Stimulated activated CD4-positive, alpha-beta T cell treated with anti-CD3 and anti-CD28 coated beads, Interleukin-1b, Interleukin-23, amount 100 ng/mL, for 1 hour (primary cell): ENCODE measurements at places on chromosomes 12 and 14.

DNA sequence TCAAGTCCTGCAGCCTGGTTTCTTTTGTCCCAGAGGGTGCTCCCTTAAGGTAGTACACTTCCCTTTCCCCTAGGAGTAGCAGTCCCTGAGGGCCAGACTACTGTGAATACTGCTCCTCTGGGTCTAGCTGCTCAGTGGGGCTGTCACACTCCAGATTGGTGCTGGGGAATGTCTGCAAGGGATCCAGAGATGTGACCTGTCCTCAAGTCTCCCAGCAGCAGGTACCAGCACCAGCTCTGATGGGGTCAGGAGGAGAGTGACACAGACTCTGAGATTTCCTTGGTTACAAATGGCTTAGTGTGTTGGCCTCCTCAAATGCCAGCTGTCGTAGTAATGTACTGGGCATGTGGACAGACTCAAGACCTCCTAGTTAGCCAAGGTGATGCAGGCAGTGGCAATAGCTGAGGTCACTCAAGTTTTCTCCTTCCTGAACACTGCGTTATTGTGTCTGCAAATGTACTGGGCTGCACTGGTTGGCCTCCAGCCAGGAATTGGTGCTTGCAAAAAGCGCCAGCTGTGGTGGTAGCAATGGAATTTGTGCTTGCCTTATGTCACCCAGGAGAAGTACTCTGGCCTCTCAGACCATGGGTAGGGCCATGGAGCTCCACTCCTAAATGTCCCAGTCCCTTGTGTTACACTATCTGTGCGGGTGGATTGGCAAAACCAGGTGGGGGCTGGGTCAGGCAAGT, 36.4 kb upstream of the AEBP2 start:
- DNase-seq: no peak

DNA sequence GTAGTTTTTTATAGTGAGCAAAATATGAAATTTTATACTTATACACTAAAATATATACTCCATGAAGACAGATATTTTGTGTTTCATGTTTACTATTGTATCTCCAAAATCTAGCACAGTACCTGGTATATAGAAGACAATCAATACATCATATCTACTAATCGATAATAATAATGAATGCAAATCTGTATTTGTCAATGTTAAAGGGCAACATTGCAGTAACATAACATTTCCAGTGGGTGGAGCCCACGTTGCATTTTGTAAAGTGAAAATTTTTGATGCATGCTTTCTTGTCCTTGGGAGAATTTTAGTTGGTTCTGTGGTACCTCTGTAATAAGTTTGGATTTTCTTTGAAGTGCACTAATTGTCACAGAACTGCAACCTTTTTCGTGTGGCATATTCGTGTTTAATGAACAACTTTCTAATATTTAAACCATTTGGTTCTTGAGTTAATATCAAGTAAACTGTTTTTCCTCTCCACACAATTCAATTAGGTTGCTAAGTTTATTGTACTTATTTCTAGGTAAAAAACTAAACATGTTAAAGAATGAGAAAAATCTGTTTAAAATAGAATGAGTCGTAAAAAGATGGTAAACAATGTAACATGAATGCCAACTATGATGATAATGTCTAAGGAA, 47.4 kb downstream of the AVPR1A start:
- no peak for DNase-seq

DNA sequence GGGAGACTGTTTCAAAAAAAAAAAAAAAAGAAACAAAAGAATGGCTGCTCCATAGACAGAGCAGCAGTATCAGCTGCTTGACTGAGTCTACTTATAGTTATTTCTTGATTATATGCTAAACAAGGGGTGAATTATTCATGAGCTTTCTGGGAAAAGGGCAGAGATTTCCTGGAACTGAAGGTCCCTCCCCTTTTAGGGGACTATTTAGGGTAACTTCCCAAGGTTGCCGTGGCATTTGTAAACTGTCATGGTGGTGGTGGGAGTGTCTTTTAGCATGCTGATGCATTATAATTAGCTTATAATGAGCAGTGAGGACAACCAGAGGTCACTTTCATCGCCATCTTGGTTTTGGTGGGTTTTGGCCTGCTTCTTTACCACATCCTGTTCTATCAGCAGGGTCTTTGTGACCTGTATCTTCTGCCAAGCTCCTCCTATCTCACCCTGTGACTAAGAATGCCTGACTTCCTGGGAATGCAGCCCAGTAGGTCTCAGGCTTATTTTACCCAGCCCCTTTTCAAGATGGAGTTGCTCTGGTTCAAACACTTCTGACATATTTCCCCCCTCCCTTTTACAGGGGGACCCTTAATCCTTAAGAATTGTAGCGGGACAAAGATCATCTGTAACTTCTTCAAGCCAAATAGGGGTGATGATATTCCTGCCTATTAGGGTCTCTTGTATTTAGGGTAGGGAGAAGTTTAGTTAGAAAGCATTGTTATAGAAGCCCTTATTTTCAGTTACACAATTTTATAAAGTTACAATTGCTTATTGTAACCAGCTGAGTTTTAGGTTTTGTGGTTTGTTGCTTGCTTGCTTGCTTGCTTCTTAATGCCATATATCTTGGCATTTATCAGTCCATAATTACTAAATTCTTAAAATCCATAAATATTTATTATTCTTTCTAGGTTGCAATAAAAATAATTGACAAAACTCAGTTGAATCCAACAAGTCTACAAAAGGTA, 42.5 kb downstream of the MARK3 start:
- no peak for DNase-seq

- DNase-seq: no peak
These were observed 281.1 kb upstream of the AMIGO2 start for GRCh38 chr12:47360771-47361388.

- DNase-seq: no peak
These were observed 149.6 kb downstream of the MED13L start for GRCh38 chr12:116127859-116128258.

- DNase-seq: no peak
These were observed 180.9 kb downstream of the RPS29 start for GRCh38 chr14:49405291-49405690.

- DNase-seq: no peak
These were observed 8.3 kb downstream of the RERG start for GRCh38 chr12:15212930-15213329.

- no peak for DNase-seq
These were observed 67.5 kb downstream of the TNFAIP2 start for GRCh38 chr14:103190741-103191140.

DNA sequence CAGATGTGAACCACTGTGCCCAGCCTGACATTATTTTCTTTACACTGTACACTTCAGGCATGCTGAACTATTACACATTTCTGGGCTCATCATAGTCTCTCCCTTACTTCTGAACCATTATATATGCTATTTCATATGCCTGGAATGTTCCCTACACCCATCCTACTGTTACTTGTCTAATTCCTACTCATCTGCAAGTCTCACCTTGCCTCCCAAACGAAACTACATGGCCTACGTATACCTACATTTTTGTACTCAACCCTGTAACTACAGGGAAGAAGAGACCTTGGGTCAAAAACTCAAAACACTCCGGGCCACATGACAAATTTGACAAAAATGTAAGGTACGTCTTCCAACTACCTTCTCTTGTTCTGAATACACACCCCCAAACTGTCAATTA, 9.5 kb upstream of the EEA1 start:
- DNase-seq: no peak

GRCh38 chr12:31362115-31362758, 36.3 kb upstream of the SINHCAF start:
- no peak for DNase-seq

GRCh38 chr14:30874999-30875787, 834 bp downstream of the COCH start:
- no peak for DNase-seq

DNA sequence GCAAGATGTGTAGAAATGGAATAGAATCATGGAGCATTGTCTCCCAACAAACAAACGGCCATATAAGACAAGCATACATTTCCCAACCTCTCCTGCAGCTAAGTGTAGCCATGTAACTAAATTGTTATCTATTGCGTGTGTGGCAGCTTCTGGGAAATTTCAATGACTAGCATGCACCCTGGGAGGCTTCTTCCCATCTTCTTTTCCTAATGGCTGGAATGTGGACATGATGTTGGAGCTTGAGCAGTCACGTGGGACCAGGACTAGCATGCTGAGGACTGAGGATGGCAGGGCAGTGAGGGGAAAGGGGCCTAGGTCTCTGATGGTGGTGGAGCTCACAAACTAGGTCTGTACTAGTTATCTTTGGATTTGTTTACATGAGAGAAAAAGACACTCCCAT, 21.7 kb upstream of the CTDSP2 start:
- no peak for DNase-seq

DNA sequence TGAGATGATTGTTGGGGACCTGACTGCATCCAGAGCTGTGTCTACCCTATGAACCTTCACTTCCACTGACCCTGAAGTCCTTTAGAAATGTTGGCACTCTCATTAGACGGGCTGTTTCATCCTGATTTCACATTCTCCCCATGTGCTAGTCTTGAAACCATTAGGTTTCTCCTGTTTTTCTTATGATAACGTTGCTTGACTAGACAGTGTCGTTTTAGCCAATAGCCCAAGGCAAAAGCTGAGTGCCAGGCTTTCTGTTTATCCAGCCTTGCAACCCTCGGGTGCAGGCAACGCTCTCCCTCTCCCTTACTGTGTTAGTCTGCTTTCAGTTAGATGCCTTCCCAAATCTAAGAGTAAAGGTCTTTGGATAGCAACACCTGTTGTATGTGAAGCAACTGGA, 30.1 kb downstream of the DACT1 start:
- no peak for DNase-seq

DNA sequence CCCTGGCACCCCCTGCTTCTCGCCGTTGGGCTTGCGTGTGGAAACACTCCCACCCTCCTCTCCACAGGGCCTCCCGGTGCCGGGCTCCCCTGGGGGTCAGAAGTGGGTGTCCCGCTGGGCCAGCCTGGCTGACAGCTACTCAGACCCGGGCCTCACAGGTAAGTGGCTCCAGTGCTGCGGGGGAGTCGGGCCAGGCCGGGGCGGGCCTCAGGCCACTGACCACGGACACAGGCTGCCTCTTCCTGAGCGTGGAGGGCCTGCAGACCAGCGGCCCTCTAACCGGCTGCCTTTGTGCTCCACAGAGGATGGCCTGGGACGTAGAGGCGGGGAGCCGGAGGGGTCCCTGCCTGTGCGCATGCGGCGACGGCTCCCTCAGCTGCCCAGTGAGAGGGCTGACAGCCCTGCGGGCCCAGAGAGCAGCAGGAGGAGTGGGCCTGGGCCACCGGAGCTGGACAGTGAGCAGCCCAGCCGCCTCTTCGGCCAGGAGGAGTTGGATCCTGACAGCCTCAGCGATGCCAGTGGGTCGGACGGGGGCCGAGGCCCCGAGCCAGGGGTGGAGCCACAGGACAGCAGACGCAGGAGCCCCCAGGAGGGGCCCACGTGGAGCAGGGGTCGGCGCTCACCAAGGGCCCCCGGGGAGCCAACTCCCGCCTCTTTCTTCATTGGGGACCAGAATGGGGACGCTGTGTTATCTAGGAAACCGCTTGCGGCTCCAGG, 21.1 kb downstream of the CEP170B start:
- no peak for DNase-seq

- no peak for DNase-seq
These were observed 85.9 kb downstream of the TTC8 start for GRCh38 chr14:88910386-88910785.

- no peak for DNase-seq
These were observed 126.8 kb upstream of the DCN start for GRCh38 chr12:91309450-91309849.

DNA sequence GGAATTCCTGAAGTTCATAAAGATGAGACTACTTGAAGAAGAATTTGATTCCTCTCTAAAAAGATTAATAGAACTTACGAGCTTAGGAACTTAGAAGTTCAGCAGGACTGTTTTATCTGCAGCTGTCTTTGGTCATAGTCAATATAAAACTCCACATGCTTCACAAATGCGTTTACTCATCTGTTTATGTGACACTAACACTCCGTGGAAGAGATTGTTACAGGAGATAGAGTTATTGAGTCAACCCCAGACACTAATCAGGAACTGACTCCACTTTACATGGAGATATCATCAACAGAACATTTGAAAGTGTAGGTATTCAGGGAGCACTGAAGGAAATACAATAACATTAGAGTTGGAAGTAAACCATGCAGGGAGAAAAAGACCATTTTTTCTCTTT, 92.8 kb downstream of the LRFN5 start:
- no peak for DNase-seq

GRCh38 chr14:70771781-70772212, 37.5 kb downstream of the MAP3K9 start:
- DNase-seq: no peak

DNA sequence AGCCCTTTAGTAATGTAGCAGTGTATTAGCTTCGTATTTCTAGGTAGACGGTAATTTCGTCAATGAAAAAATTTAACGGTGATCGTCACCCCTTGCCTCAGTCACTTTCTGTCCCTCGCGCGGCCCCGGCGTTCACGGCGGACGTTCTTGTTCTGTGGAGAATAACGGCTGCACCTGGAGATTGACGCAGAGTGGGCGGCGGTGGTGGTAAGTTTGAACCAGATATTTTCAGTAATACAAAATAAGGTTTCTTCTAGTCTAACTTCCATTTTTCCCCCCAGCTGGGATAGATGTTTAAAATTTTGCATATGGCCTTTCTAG, 341 bp downstream of the ZNF10 start:
- no peak for DNase-seq

- no peak for DNase-seq
These were observed 64.2 kb upstream of the TMCC3 start for GRCh38 chr12:94714378-94715114.

- DNase-seq: no peak
These were observed 86.0 kb upstream of the ZFP36L1 start for GRCh38 chr14:68878908-68879307.

DNA sequence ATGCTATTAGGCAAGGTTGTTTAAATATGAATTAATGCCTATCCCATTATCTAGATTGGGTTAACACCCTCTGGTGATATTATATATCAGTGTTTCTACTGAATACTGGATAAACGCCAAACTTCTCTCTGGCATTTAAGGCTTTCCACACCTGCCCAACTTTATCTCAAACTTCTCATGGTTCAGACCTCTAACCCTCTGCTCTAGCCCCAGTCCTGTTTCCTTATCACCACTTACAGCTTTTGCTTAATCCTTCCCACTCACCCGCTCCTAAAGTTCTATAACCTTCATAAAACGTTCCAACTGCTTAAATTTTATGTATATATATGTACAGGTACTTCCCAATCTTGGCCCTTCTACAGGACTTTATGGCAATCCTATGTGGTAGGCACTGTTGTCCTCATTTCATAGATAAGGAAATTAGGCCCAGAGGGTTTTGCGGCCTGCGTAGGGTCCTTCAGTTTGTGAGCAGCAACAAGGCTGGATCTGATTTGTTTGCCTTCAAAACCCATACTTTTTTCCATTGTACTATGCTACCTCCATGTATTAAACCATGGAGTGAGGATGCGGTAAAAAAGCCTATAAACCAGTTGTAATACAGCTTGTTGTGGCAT, 1.2 kb downstream of the LPCAT3 start:
- no peak for DNase-seq

- no peak for DNase-seq
These were observed 27.2 kb upstream of the PNMA1 start for GRCh38 chr14:73741386-73741875.

GRCh38 chr12:22765421-22766130, 140.6 kb downstream of the ETNK1 start:
- DNase-seq: no peak

- no peak for DNase-seq
These were observed 69.3 kb downstream of the FBXO34 start for GRCh38 chr14:55340482-55340881.

GRCh38 chr12:89525305-89525823, 483 bp downstream of the POC1B start:
- peak; percentile 18 for DNase-seq
